Activated T-cell treated with anti-CD3 and anti-CD28 coated beads for 1 hour (primary cell): ENCODE measurements at places on chromosomes 2 and 18.

GRCh38 chr2:57536535-57537231, 509.9 kb upstream of the VRK2 start:
- DNase-seq, result no peak

GRCh38 chr2:135913727-135914365, 37.6 kb upstream of the MCM6 start:
- DNase-seq, result peak; percentile 37

GRCh38 chr2:205323929-205324328, 358.4 kb upstream of the NRP2 start:
- DNase-seq, result no peak

DNA sequence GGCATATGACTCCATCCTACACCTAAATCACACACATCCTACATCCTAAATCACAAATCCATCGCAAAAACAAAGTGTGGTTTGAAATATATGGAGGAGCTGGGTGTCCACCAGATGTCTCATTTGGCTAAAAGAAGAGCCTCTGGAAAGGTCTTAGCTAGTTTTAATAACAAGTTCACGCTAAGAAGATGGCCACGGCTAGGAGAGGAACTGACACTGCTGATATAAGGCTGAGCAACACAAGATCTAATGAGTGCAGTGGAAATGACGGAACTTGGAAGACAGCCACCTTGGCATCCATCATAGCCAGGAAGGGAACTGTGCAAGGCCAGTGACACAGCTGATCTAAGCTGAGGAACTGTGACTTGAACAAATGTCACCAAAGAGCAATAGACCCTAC, 60.0 kb upstream of the AGAP1 start:
- DNase-seq, result no peak

DNA sequence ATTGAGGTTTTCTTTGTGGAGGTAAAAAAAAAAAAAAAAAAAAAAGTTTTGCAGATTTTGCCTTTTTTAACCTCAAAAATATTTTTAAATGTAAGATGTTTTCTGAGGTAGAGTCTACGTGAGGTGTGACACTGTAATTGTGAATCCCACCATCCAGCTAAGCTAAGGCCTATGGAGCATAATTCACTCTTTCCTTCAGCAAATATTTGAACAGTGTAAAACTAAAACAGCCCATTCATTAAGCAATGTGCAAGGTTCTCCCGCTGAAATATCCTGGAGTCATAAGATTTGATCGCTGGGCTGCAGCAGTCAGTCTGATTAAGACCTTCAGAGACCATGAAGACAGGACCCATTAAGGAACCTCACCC, 105.1 kb downstream of the HNRNPLL start:
- DNase-seq, result no peak

- DNase-seq, result no peak
Observed at GRCh38 chr2:230790981-230791380, 73.8 kb upstream of the ITM2C start.

DNA sequence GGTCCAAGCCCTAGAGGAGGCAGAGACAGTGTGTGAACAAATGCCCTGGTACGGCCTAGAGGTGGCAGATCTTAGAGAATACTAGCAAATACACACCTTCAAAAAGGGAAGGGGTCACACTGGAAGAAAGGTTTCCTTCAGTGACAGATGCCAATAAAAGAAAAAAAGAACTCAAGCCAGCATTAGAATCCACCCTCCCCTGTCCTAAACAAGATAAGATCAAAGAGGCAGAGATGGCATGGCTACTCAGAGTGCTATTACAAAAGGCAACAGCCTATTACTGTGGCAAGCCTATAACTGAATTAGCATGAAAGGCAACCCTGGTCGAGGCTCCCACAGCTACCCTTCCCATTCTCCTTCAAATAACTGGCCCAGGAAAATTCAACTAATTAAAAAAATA, 69.6 kb downstream of the SMC6 start:
- no peak for DNase-seq

DNA sequence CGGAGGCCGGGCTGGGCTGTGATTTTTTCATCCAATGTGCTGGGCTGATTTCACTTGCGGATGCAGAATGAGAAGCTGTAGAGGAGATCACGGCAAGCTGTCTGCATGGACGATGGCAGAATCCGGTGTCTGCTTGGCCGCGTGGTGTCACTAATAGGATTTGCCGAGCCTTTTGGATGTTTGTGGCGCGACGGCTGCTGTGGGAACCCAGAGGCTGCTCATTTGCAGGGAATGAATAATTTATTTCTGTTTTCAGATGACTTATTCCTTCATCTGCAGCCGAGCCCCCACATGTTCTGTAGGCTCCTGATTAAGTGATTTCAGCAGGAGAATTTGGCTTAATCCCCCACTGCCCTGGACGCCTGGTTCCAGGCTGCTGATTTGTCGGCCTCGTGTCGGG, 62.6 kb downstream of the ODC1 start:
- DNase-seq, result no peak

DNA sequence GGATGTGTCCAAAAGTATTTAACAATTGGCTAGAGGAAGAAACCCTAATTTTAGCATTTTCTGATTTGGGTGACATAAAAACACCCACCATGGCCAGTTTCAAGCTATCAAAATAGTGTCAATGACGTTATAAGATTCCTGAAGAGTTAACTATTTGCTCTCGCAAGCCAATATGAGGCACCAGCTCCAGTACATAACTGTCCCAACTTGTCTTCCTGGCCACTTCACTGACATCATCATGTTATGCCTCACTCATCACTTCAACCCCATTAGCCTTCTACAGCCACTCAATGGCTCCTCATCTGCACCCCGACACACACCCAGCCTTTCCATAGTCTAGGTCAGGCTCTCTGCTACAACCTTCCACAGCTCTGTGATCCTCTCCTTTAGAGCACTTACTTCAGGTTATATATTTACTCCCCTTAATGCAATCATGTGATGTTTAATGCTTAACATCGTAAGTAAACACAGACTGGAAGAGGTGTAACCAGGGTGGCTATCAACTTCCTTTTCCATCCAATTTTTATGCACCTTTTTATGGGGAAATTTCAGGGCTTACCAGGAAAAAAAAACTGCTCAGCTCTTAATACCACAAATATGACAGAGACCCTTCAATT, 158.7 kb downstream of the VWC2L start:
- DNase-seq, result no peak

DNA sequence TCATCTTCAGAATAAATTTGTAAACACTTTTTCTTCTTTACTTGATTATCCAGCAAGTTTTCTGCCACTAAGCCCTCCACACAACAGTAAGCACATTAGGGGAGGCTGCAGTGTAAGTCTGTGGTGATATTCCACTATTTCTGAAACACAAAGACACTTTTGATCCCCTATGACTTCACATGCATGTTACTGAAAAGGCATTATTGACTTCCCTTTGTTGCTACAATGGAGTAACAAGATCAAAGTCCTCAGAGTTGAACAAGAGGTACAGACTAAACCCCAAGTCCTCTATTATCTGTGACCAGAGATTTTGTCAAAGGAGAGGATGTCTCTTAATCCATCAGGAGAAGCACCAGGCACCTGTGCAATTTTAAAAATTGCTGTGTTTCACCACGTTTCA, 157.9 kb downstream of the CD226 start:
- no peak for DNase-seq

GRCh38 chr2:136065384-136065783, 52.6 kb downstream of the CXCR4 start:
- no peak for DNase-seq

DNA sequence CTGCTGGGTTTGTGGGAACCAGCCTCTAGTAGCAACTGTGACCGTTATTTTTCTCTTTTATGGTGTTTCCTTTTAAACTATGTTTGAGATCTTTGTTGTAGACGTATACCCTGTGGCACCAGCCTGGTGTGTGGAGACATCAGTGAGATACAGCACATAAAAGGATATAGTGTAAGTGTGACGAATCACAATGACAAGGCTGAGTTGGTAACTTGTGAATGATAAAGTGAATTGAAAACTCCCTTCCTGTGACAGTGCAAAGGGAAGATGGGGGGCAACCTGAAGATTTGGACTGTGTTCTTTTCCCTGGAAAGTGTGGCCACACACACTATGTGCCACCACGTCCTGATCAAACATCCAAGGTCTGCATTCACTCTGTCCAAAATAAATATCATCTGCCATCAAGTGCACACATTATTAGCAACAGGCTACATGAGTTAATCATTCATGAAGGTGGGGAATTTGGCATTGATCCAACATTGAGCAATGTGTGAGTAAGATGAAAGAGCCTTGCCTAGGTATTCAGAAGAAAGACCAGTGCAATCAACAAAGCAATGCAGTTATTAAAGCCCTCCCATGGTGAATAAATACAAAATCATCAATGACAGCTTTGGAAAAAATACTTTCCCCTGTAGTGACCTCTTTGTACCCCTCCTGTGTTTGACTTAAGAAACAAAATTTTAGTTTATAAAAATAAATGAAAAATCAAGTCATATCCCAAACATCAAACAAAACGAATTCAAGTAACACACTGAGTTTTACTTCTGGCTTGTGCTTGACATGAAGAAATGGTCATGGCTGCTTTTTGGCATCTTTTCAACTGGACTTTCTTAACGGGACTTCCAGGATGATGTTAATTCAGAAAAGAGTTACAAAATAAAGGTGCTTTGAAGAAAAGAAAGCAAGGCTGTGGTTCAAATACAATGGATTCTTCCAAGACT, 1280.5 kb upstream of the ZEB2 start:
- DNase-seq, result no peak

DNA sequence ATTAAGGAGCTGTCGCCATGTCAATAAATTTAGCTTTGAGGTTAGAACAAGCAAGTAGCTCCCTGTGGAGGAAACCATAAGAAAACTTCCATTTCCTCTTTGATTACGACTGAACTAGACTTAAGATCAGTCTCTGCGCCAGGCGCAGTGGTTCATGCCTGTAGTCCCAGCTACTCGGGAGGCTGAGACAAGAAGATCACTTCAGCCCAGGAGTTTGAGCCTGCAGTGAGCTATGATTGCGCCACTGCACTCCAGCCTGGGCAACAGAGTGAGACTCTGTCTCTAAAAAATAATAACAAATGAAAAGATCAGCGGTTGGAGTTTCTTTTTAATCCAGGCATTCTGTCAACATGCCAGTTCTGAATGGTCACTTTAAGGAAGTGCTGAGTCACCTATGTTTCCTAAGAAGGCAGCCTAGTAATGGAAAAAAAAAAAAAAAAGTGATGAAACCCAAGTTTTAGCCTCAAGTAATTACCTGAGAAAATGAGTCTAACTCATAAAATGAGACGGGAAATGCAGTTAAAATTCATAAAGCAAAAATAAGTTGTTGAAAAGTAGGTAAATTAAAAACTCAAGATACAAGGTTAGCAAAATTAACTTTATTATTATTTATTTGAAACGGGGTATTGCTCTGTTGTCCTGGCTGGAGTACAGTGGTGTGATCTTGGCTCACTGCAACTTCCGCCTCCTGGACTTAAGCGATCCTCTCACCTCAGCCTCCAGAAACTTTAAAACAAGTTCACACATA, 10.2 kb downstream of the C18orf32 start:
- no peak for DNase-seq

GRCh38 chr2:236969767-236970655, 115.7 kb upstream of the COPS8 start:
- DNase-seq, result no peak

- no peak for DNase-seq
Observed at GRCh38 chr18:8389391-8390340, 219.6 kb upstream of the RAB12 start.

GRCh38 chr2:173972636-173973035, 7.5 kb upstream of the SP3 start:
- no peak for DNase-seq

DNA sequence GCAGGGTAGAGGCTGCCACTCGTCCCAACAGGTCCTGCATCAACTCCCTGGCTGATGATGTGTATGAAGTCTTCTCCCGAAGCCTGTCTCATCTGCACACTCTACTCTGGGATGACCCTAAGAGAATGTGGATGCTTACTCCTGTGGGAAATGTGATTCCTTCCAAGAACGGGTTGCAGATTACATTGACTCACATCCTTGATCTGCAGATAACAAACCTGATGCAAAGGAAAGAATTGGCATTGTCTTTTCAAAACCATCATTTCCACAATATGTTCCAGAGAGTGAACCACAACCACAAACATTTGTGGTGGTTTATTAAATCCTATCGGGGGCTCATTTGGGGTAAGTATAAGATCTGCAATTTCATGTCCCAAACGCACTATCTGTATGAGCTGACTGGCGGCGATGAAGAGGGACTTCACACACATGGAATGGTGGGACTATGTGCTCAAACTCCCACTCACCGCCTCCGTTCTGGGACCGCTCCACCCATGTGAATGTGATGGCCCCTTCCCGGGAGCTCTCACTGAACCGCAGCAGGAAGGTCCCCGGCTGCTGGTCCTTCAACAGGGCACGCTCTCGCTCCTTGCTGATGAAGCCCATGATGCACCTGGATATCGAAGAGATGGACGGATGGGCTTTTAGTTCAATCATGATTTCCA, 35.5 kb downstream of the STAT1 start:
- no peak for DNase-seq

DNA sequence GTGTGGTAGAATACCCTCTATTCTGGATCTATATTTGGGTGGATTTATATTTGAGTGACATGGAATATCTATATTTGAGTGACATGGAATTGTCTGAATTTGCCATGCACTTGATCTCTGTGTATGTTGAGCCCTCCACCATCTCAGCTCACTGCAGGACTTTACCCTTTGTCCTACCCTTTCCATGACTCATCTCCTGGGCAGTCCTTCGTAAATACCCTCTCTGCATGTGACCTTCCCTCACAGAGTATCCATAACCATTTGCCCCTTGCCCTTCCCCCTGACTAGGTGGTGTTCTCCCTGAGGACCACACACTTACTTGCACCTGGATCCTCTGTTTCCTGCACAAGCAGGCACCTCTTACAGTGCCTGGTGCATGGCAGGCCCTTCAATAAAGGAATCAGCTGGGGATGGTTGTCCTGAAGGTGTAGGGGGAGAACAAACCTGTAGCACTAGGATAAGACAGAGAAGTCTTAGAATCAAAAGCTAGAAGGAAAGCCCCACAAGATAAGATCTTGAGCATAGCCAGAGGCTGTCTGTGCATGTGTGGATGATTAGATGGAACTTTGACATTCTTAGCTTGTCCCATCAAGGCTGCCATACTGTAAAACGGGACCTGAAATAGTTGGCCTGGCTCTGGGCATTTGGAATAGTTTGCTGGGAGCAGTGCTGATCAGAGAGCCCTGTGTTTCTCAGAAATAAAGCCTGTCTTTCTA, 230.4 kb downstream of the FHOD3 start:
- DNase-seq, result no peak

- no peak for DNase-seq
Observed at GRCh38 chr2:216059233-216059834, 22.3 kb downstream of the PECR start.

GRCh38 chr2:239436076-239436475, 35.3 kb upstream of the HDAC4 start:
- DNase-seq, result no peak

- DNase-seq, result no peak
Observed at GRCh38 chr2:144798034-144798433, 278.1 kb upstream of the ZEB2 start.
